ENCODE measurements at places on chromosomes 7 and 10.

DNA sequence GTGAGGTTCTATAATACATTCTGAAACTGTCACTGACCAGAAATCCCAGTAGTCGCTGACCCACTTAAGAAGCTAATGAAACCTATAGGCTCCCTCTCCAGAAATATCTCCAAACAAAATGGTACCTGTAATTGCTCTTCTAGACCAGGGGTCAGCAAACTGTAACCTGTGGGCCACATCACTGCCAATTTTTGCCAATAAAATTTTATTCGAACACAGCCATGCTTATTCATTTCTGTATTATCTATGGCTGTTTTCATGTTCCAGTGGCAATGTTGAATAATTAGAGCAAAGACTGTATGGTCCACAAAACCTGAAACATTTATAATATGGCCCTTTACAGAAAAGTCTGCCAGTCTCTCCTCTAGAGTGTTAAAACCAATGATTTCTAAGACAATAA, 37.2 kb upstream of the SVIL start:
- no peak for DNase-seq

DNA sequence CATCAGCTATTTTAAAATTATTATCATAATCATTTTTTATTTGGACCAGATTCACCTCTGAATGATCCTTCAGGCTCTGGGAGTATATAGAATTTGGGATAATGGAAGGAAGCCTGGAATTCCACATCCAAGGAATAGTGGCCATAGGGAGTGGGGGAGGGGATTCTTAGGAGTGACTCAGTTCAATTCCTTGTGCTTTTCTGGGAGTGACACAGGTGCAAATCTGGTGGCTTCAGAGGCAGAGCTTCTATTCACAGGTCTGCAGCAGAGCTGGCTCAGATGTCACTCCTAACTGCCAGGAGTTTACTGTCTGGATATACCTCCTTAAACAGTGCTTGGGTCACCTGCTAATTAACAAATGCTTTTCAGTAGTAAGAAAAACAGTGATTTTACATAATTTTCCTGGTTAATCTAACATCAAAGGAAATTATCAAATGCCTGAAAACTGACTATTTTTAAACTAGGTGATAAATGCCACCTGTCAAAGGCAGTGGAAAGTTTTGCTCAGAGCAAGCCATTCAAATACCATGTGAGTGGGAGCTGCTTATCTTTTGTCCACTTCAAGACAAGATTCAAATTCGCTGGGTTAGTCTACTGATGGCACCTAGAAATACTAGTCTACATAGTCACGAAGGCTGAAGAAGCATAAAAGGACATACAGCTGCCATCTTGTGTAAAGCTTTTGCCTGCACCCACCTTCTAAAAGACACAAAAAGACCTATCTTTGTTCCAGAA, 106.7 kb upstream of the LAMB4 start:
- DNase-seq: no peak

DNA sequence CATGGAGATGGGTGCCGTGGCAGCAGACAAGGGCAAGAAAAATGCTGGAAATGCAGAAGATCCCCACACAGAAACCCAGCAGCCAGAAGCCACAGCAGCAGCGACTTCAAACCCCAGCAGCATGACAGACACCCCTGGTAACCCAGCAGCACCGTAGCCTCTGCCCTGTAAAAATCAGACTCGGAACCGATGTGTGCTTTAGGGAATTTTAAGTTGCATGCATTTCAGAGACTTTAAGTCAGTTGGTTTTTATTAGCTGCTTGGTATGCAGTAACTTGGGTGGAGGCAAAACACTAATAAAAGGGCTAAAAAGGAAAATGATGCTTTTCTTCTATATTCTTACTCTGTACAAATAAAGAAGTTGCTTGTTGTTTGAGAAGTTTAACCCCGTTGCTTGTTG, 25.9 kb downstream of the BAG3 start:
- DNase-seq: no peak

DNA sequence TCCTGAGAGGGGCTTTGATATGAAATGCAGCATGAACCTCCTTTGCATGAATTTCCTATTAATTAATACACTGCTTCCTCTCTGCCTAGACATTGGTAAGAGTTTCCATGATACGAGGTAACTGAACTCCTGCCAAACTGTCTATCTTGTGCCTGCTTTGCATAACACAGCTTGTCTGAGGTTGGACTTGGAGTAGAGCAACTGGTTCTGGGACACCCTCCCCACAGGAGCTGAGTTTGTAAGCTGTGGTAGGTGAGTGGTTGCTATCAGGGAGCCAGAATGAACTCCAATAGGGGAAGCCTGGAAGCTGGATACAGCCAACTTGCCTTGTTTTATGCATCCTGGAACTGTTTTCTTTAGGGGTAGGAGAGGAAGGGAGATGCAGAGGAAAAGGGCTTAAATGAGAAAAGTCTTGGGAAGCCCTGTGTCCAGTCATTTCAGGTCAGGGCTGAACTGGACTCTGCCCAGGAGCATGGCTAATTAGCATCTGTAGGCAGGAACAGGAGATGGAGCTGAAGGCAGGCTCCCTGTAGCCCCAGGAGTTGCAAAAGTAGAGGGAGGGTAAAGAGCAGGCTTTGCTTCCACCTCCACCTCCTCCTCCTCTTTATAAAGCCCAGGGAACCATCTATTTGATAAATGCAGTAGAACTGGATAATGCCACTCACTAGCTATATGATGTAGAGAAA, 73.2 kb upstream of the GPR158 start:
- no peak for DNase-seq

GRCh38 chr10:10498781-10499180, 518.9 kb upstream of the CELF2 start:
- no peak for DNase-seq

GRCh38 chr7:259191-259505, 30.8 kb upstream of the FOXL3 start:
- no peak for DNase-seq

GRCh38 chr7:129187681-129188371, 607 bp upstream of the SMO start:
- DNase-seq: no peak

GRCh38 chr7:99195867-99196266, 12.0 kb downstream of the KPNA7 start:
- no peak for DNase-seq

DNA sequence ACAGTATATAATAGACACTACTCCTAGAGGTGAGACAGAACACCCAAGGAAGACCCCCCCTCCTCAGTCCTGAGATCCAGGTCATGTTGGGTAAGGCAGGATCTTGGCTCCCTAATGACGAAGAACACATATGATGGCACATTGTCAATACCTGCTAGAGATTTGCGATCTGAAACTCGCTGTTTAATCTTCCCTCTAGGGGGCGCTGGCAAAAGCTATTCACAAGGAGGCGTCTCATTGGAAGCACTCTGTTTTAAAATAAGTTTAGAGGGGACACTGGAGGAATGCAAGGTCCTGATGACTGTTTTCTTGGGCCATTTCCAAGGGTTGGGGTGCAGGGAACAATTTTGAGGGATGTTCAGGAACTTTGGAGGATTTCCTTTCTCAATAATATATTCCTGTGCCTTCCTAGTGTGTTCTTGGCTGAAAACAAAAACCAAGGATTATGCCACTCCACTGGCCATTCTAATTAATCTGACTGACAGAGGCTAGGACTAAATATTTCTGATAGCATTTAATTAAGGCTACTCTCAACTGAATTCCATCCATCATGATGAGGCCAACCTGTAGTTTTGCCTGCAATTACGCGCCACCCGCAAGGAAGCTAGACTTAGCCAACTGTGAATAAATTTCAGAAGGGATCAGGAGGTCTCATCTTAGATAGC, 1013.8 kb upstream of the MBL2 start:
- no peak for DNase-seq

GRCh38 chr10:22597138-22597537, 117.2 kb downstream of the PIP4K2A start:
- no peak for DNase-seq

DNA sequence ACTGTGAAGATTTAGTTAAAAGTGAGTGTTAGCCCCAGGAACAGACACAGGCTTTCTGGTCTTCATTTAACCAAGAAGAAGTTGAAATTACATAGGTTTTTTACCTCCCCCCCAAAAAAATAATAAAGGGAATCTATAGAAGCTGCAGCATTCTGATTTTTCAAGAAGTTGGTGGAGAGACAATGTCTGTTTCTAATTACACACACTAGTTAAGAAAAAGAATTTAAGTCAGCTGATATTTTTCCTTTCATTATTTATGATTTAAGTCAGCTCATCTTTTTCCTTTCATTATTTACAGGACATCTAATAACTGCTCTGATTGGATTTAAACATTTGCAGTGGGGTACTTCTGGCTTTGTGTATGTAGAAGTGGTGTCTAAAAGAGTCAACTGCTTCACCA, 201.4 kb upstream of the NRP1 start:
- no peak for DNase-seq

DNA sequence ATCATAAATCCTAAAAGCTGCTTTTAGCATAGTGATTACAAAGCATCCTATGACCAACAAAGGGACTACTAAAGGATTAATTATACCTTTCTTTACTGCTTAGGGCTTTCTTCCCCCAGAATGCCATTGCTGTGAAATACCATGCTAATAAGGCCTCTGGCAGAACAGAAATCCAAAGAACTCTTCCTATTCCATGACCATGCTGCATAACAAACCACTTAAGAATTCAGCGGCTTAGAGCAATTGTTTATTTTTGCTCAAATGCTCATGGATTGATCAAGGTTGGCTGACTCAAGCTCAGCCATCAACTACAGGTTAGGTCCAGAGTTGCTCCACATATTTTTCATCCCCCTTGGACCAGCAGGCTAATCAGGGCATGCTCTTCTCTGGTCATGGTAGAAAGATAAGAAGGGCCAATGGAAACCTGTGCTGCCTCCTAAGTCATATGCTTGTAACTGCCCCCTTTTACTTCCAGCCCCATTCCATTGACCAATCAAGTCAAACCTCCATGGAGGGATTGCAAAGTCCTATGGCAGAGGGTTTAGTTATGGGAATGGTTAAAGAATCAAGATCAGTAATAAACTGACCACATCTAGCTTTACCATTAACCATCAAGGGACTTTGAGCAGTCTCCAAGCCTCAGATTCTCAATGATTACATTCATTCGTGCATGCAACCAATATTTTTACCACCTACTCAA, 244.4 kb upstream of the FZD1 start:
- no peak for DNase-seq

GRCh38 chr7:149304006-149304405, 42.0 kb downstream of the ZNF783 start:
- no peak for DNase-seq

GRCh38 chr7:74606101-74606908, 51.2 kb upstream of the GTF2I start:
- DNase-seq: peak; percentile 42

All from C1 segment of cervical spinal cord (tissue), 14 donors.